Neuronal stem cell (in vitro differentiated cells): ENCODE measurements at places on chromosomes 12 and 14.

DNA sequence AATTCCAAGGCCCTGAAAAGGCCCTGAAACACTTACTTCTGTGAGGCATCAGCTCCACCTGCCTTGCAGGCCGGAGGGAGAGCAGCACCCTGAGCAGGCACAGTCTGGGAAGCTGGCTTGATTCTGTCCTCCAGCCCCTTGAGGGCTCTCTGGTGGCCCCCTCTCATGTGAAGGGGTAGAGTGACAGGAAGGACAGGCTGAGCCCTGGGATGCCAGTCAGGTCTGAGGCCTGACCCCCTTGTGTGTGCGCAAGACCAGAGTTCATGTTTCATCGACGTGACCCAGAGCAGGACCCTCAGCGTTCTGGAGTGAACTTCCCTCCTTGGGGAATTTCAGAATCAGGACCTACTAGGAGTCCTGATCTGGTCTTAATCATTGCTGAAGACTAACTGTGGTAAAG lies 1.3 kb downstream of the RNASE8 start:
- no peak for DNase-seq

DNA sequence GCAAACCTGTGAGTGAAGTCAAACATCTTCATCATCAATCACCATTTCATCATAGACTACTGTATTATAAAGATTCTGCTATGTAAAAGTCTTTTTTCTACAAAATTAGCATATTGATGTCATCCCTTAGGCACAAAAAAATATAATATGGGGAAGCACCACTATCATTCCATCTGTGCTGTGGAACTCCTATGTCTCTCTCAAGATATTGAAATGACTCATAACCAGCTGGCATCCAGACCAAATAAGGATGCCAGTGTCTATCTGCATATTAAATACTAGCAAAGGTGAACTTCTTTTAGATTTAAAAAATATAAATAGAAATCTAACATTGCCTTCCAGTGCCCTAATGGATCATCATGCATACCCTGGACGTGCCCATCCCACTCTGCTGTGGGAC lies 17.9 kb upstream of the DCAF5 start:
- no peak for DNase-seq

DNA sequence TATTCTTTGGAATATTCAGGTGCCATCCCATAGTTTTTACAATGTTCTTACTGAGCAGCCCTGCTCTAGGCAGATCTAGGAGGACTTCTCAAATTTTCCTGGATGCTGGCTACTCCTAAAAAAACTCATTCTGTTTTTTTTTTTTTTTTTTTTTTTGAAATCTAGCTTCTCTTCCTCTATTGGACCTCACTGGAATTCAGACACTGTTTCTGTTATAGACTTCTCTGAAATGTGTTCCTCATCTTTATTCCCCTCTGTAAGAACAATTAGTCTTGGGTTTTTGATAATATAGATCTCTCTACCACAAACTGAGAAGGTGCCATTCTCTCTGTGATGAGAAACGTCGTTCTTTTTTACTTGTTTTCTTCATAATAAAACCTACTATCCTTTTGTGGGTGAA lies 115.3 kb upstream of the CCND2 start:
- DNase-seq = no peak

DNA sequence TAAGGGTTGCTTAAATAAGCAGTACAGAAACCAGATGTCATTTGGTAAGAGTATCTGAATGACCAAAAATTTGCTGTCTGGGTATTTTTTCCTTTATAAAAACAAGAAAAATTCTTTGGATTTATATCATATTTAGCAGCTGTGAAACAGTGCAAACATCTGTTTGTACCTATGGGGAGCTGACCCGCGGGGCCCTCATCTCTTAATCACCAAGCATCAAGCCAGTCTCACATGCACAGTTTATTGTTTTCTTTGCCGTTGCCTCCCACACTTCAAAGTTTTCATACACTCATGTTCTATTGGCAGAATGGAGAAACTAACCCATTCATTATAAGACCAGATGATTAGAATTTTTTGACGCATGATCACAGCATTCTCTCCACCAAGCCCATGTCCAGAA lies 142.2 kb downstream of the BMP4 start:
- DNase-seq = no peak

DNA sequence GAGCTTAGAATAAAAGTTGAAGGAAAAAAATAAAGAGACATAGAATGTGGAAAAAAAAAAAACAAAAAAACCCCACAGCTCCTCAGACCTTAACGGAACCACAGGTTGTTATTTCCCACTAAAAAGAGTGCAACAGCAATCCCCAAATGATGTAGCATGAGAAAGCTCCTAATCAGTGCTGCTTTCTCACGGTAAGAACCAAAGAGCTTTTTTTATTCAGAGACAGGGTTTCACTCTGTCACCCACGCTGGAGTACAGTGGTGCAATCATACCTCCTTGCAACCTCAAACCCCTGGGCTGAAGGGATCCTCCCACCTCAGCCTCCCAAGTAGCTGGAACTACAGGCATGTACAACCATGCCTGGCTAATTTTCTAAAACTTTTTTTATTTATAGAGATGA lies 13.3 kb downstream of the NDUFA12 start:
- no peak for DNase-seq

GRCh38 chr14:36478782-36479181 lies 41.2 kb downstream of the NKX2-1 start:
- no peak for DNase-seq

GRCh38 chr14:54638135-54638446 lies 71.2 kb downstream of the SAMD4A start:
- no peak for DNase-seq
